ENCODE measurements at places on chromosomes 2 and 18.

- no peak for DNase-seq
These were observed 54.5 kb upstream of the STPG4 start for GRCh38 chr2:47209622-47210021.

DNA sequence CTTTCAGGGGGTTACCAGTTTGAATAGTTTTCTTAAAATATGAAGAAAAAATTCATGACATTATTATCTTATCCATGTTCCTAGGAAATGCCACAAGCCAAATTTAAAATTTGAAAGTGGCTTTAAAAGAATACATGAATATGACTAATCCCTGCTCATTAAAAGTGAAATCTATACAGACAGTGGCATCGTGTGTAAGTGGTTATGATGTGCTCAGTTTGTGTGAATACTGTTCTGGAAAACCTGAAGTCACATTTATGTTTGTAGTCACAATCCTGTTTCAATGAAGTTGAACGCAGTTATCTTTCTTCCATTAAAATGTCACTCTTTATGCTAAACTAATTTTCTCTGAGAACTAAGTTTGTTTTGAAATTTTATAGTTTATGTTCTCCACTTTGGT is 75.8 kb downstream of the GORASP2 start:
- DNase-seq: no peak

DNA sequence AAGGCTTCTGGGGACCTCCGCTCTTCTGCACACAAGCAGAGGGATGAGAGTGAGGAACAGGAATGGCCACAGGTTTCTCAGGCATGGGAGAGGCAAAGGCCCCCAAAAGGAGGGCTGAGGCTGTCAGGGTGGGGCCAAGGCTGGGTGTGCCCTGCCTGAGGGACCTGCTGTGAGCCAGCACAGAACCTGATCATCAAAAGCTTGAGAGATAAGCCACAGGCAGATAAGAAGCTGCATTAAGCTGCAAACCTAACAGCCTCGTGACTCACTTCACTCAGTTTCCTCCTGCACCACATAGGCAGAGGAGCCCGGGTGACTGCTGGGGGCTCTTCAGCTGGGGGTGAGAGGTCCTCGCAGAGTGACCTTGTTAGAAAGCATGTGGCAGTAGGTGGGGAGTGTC is 64.5 kb upstream of the LAPTM4A start:
- DNase-seq: no peak

DNA sequence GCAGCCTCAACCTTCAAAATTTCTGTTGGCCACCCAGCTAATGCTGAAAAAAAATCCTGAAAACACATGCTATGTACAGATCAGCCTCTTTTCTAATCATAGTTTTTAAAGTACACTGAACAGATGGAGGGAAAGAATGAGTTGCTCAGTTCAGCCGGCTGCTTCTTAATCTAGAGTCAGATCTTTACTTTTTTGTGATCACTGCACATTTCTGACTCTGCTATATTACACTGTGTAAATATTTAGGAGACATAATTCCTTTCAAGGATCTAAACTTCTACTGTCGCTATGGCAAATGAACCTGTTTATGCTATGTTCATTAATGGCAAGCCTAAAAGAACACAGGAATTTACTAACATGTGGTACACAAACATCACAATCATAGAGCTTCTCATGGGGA is 114.2 kb downstream of the SRBD1 start:
- no peak for DNase-seq

DNA sequence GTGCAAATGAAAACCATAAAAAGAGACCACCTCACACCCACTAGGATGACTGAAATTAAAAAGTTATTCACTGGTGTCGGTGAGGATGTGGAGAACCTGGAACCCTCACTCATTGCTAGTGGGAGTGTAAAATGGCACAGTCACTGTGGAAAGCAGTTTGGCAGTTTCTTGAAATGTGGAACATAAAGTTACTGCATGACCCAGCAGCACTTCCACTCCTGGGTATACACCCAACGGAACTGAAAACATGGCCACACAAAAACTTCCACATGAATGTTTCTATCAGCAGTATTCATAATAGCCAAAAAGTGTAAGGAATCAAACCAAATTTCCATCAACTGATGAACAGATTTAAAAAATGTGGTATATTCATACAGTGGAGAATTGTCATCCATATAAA is 65.1 kb upstream of the SLC66A3 start:
- no peak for DNase-seq

- no peak for DNase-seq
These were observed 632.4 kb downstream of the NYAP2 start for GRCh38 chr2:226031647-226032501.

DNA sequence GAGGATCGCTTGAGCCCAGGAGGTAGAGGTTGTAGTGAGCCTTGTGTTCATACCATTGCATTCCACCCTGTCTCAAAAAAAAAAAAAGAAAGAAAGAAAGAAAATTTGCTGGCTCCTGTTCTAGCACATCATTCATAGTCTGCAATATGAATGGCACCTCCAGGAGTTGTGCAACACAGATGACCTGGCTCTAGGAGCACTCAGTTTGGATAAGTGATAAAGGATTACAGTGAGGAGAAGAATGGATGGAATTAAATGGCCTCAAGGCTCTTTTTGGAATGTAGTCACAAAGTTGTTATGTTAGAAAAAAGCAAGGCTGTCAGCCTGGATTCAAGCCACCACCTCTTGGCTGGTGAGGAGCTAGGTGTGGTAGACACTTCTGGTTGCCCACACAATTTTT is 21.5 kb upstream of the SPRED2 start:
- DNase-seq: no peak

GRCh38 chr2:46845542-46846486 is 69.8 kb downstream of the MCFD2 start:
- DNase-seq: no peak

DNA sequence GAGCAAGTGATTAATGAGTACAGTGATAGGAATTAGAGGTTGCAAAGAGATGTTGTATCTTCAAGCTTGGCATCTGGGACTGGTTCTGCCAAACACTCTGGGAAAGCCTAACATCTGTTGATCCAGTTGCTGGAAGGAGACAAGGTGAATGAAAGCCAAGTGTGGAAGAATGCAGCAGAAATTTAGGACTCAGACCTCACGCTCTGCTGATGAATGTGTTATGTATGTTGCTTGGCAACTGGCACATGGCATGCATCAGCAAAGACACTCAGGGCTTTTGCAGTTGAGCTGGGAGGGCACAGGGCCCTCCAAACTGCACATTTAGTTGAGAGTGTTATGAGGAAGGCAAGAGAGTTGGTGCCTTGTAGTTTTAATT is 105.5 kb downstream of the COLEC12 start:
- no peak for DNase-seq

DNA sequence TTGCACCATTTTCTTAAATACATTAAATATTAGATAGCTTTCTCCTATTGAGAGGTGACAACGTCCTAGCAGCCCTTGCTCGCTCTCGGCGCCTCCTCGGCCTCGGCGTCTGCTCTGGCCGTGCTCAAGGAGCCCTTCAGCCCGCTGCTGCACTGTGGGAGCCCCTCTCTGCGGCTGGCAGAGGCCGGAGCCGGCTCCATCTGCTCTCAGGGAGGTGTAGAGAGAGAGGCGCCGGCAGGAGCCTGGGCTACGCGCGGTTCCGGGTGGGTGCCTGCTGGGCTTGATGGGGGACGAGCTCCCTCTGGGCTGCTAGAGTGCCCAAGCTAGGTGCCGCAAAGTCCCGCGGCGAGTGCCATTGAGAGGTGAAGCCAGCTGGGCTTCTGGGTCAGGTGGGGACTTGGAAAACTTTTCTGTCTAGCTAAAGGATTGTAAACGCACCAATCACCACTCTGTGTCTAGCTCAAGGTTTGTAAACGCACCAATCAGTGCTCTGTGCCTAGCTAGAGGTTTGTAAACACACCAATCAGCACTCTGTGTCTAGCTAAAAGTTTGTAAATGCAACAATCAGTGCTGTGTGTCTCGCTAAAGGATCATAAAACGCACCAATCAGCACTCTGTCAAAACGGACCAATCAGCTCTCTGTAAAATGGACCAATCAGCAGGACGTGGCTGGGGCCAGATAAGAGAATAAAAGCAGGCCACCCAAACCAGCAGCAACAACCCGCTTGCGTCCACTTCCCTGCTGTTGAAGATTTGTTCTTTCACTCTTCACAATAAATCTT is 3.1 kb downstream of the RPRD1A start:
- no peak for DNase-seq

DNA sequence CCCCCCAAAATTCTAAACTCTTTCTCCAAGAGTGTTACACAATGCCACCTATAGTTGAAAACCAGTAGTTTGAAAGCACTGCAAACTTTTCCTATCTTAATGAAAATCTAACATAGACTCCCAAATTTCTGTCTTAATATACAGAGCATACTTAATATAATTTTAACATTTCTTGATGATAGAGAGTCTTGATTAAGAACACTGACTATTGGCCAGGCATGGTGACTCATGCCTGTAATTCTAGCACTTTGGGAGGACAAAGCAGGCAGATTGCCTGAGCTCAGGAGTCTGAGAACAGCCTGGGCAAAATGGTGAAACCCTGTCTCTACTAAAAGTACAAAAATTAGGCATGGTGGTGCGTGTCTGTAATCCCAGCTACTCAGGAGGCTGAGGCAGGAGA is 34.2 kb downstream of the ASXL2 start:
- no peak for DNase-seq

DNA sequence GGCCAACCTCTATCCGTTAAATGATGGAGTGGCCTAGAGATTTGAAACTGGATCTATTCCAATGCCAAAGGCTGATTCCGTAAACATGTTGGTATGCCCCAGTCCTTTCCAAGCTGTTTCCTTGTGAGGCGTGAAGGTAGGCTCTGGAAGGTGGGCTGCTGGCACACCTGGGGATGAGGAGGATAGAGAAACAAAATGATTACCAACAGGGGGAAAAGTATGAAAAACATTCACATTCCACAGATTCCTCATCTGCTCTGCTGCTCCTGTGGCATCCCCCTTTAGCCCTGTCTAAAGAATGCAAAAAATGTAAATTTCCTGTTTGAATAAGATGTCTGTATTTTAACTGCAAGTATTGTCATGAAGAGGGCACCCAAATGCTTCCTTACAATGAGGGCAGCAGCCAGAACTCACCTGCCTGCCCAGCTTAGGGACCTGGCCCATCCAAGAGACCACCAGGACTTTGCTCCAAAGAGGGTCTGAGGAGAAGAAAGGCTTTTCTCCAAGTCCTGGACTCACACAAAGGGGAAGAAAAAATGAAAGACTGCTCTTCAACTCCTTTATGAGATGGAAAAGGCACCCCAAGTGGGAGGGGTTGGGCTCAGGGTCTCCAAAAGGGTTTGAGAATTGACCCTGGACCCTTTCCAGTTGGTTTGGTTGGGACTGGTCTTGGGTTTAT is 132.3 kb upstream of the PELI1 start:
- DNase-seq: no peak

- no peak for DNase-seq
These were observed 239.4 kb upstream of the SPRED2 start for GRCh38 chr2:65671670-65672242.

GRCh38 chr2:105814291-105814940 is 69.7 kb downstream of the NCK2 start:
- DNase-seq: no peak

DNA sequence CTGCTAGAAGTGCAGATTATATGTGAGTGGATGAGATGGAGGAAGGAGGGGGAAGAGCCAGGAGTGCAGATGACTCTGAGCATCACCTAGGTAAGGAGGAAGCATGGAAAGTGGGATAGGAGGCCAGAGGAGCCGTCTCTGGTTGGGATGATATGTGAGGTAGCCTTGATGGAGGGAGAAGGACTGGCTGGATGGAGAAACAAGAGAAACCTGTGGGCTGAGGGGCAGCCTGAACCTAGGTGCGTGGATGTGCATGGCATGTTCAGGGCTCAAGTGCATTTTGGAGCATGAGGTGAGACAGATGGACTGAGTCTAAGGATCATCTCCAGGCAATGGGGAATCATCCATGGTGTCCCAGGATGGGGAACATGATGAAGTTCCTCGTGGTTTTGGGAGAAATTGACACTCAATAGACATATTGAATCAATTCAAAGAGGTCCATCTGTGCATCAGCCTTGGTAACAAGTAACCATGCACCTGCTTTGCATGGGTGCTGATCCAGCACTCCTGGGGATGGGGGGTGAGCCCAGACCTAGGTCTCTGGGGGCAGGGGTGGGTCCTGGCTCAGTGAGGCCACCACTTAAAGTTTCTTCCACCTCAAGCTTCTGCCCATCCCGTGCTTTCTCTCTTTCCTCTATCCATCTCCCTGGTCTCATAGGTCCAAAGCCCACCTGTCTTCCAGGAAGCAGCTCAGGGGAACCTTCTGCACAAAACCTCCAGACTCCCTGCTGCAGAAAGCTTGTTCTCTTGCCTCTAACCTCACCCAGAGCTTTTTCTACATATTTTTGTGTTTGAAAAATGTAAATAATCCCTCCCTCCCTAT is 19.2 kb downstream of the MYCN start:
- no peak for DNase-seq

DNA sequence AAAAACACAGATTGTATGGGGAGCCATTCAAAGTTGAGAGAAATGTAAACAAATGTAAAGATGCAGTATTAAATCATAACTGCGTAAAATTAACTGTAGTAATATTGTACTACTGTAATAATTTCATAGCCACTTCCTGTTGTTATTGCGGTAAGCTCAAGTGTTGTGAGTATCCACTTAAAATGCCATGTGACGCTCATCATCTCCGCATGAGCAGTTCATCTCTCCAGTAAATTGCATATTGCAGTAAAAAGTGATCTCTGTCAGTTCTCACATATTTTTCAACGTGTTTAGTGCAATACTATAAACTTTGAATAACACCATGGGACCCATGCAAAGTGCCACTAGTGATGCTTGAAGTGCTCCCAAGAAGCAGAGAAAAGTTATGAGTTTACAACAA is 41.8 kb upstream of the SP3 start:
- DNase-seq: no peak

DNA sequence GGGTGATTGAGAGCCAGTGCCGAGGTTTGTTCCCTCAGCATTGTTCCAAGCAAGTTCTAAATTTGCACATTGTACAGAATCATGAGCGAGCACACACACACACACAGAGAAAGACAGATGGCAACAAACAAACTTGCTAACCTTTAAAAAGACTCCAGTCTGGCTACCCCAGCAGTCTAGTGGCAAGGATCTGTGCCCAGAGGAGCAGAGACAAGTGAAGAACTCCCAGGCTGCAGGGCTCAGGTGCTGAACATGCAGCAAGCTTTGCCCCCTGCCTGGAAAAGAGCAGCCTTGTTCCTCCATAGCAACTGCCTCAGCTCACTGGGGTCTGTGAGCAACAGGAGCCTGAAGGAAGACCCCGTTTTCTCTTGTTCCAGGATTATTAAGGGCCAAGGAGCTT is 169.2 kb upstream of the CCDC68 start:
- DNase-seq: no peak

DNA sequence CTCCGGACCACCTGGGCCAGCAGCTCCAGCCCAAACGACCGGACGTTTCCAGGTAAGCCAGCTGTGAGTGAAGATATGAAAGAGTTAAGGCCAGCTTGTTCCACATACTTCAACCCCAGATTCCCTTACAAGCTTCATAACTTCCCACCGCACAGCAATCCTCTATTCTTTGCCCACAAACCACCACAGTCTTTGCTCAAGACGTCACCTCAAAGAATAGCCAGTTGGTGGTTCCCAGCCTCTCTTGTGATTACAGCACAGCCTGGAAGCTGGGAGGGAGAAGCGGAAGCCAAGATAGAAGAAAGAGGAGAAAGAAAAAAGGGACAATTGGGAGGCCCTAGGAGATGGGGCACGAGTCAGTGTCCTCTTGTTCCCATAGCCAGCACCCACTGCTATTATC is 70.6 kb downstream of the NRP2 start:
- no peak for DNase-seq

GRCh38 chr2:197515315-197515738 is 539 bp upstream of the MOB4 start:
- no peak for DNase-seq

GRCh38 chr2:101971836-101972235 is 19.9 kb upstream of the IL1R2 start:
- DNase-seq: no peak
